ENCODE measurements at places on chromosomes 13 and 19. TPM values are rescaled to one million over a fixed set of nuclear protein-coding genes. Genes with fewer than 3 reads are reported as not detected.

DNA sequence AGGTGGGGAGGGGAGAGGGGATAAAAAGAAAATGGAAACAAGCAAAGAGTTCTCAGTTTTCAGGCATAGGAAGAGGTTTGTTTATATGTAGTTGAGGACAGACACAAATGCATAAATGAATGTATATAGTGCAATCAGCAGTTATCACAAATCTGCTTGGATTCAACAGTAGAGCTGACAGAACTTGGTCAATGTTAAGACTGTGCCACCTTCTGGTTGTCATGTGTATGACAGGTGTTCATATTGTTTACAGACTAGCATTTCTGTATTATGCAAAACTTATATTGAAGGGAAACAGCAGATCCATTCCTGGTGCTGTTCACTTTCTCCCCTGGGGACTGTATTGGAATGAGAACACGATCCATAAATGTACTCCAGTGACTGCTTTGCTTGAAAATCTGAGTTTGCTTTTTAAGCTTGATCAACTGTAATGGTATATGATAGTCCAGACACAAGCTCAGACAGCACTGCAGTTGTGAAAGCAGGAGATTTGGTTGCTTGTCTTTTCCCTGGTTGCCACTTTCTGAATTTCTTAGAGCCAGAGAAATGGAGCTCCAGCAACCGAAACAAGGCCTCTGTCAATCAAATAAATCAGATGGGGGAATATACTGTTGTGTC is 319.5 kb upstream of the OBI1 start:
- peak; percentile 76 for DNase-seq

- no peak for DNase-seq
These were observed 330.4 kb upstream of the NBEA start for GRCh38 chr13:34611671-34612070.

DNA sequence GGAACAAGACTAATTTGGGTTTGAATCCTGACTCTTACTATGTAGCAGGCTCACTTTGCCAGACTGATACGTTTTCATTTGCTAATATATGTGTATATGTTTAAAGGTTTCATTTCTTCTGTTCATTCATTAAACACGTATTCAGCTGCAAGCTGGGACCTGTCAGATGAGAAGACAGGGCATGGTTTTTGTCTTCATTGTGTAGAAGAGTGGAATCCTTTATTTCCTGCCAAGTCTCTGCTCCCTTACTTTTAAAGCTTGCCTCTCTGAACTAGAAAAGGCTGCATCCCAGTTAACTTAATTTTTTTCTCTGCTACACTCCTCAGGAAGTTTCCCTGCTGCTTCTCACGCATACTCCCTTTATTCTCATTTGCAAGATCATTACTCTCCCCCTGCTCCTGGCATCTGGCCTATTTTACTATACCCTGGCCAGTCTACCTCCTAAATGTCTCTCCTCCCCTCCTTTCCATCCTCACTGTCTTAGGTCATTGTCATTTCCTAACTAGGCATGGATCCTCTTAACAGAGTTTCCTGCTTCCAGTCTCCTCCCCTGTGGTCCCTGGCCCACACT is 141.0 kb upstream of the TMTC4 start:
- peak; percentile 32 for DNase-seq

DNA sequence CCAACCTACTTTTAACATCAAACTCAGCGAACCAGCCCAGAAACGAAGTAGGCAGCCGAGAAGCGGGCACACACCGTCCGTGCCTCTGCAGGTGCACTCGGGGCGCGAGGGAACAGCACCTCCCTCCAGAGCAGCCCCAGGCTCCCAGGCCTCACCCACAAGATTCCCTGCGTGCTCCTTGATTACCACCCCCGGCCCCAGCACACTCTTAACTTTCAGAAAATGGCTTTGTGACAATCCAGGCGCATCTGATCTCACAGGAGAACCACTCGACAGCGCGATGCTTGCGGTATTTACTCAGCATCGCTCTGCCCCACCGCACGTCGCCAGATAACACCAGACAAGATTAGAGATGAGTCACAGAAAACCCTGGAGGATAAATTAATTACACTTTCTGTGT is 134.9 kb upstream of the SPACA7 start:
- DNase-seq = no peak

- DNase-seq = no peak
These were observed 10.2 kb downstream of the DOT1L start for GRCh38 chr19:2173767-2174577.

GRCh38 chr13:106417467-106418110 is 117.9 kb downstream of the EFNB2 start:
- DNase-seq = no peak

GRCh38 chr13:40077396-40078027 is 422.1 kb downstream of the COG6 start:
- no peak for DNase-seq

- no peak for DNase-seq
These were observed 392.6 kb downstream of the KLF5 start for GRCh38 chr13:73451221-73452029.

DNA sequence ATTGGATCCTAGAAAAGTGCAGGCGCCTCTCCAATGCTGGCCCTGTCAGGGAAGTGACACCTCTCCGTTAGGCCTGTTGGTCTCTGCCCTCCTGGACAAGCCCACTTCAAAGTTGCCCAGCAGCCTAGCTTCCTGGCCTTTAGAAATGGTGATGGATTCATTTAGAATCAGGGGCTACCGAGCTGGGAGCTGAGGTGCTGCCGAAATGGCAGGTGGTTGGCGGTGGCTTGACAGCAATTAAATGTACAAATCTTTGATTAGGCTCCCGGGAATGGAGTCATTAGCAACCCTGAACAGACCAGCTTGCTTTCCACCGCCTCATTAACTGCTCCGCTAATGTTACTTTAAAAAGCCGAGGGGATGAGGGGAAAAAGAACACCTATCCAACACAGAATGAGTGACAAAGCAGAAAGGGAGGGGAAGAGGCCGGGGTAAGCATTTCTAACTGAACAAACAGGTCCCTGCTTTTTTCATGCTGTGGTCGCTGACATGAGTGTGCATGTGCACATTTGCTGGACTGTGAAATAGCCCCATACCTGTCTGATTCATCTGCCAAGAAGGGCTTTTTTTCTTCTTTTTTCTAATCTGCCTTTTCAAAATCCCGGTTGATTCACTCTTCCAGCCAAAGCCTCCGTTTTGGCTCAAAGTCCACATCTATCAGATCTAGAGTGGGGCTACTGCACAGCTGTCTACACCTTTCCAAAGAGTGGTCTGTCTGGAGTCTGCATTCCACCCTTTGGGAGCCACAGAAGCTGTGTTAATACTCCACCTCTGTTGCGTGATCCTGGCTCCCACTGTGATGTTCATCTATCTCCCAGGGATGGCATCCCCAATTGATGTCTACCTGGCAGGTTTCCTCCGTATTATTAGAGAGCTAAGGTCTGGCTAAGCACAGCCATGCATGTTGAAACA is 431.9 kb downstream of the COG6 start:
- DNase-seq = peak; percentile 46

GRCh38 chr13:61727767-61728166 is 312.1 kb upstream of the PCDH20 start:
- no peak for DNase-seq

DNA sequence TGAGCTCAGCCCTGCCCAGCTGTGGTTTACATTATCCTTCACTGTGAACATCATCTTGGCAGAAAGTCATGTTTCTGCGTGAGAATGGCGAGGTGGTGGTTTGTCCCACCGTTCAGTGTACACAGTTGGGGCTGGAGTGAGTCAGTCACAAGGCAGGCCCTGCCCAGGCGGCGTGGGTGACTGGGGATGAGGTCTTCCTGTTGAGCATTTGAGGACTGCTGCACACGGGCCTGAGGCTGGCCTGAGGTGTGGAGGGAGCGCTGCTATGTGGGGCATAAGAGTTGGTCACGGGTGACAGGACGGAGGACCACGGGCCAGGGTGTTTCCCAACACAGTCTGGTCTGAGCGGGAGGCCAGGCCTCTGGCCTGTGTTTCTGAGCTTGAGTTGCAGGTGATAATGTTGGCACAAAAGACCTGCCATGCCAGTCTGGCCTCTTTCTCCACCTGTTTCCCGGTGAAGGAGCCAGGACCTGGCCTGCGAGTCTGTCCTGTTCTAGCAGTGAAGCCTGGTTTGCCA is 13.4 kb upstream of the C19orf33 start:
- DNase-seq = no peak

DNA sequence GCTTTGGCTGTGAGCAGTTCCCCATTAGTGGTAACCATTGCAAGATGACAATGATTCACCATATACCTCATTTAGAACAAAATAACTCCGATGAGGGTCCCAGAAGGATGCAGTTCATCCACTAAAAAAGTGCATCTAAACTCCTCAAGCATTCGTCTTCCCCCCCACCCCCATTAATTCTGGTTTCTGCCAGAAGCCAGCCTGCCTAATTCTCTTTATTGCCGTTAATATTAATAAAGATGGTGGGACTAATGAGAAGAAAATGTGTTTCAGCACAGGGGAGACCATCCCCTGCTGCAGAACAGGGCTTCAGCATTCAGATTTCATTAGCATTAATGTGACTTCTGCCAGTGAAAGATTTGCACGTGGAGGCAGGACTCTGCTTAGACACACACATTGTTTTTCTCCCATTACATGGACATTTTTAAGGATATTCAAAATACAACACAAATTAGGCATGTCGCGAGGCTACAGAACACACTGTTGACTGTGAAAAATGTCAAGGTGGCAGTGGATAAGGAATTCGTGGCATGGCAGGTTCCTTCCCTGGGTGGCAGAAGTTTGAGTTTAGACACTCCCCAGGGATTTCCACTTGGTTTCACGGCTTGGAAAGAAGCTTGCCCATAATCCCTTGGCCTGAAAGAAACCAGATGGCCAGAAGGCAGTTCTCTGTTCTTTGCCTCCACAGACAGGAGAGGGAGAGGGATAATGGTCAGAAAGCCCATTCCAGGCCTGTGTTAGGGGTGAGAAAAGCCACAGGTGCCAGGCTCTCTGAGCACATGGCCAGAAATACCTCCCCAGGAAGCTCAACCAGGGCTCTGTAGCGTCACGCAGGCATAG is 236.5 kb downstream of the FOXO1 start:
- no peak for DNase-seq

DNA sequence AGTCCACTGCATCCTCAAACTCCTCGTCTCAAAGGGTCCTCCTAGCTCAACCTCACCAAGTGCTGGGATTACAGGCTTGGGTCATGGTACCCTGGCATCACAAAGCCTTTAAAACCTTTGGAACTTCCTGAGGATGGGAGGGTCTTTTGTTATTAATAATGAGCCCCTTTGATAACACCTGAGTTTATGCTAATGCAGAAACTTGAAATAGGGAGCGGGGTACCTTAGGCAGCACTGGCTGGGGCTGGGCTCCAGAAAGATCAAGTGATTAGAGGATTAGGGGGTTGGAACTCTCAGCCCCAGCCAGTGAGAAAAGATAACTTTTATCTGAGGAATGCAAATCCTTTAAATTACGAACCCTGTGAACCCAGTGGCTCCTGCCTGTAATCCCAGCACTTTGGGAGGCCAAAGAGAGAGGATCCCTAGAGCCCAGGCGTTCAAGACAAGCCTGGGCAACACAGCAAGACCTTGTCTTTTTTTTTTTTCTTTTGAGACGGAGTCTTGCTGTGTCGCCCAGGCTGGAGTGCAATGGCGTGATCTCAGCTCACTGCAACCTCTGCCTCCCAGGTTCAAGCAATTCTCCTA is 9.3 kb upstream of the PSPC1 start:
- peak; percentile 67 for DNase-seq

DNA sequence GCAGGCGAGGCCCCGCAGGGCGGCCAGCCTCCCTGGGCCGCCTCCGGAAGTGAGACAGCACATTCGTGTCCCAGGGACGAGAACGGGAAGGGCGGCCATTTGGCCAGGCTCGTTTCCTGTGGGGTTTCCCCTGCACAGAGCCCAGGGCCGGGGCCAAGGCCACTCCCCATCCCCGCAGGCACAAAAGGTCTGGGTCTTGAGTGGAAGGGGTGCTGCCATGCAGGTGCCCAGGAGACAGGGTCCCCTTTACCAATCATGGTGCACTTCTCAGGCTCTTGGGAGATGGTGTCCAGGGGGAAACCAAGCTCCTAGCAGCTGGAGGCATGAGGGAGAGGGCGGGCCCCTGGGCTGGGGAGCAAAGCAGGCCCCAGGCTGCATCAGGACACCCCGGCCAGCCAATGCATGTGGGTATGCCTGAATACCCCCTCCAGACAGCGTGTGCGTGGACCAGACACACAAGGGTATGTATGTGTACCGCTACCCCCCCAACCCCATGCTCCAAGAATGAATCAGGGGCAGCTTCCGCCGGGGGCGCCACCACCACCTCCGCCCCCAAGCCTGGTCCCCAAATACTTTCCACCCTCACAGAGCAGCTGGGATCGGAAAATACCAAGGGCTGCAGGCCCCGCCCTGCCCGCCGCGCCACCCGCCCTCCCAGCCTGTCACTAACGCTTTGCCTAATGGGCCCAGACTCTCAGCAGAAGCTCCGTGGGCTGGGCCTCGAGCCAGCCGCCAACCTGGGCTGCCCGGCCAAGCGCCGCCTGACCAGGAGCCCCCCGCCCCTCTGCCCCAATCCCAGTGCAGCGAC is 37.6 kb upstream of the NANOS3 start:
- DNase-seq = peak; percentile 78

DNA sequence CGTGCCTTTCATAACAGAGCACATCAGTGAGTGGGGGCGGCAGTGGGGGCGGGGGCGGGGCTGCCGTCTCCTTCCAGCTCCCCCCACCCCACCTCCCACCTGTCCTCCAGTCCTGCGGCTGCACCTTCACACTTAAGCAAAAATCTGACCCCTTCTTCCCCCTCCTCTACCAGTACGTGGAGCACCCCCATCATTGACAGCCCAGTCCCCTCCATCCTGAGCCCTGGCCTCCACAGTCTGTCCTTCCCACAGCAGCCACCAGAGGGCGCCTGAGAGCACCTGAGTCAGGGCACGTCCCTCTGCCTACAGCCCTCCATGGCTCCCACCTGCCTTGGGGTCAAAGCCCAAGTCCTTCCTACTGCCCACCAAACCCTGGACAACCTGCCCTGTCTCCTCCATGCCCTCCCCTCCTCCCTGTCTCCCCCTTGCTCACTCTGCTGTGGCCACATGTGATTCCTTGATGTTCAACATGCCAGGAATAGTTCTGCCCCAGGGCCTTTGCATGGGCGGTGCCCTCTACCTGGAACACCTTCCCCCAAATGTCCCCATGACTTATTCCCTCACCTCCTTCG is 4.0 kb downstream of the EBI3 start:
- peak; percentile 84 for DNase-seq

CBY2 gene
- polyA plus RNA-seq = 0.19 TPM

FCHO1 gene
- 14.9 TPM for polyA plus RNA-seq

SLC7A1 gene
- 23.0 TPM for polyA plus RNA-seq

NXNL1 gene
- not detected for polyA plus RNA-seq

RBM42 gene
- 82.9 TPM for polyA plus RNA-seq

CGB3 gene
- polyA plus RNA-seq = not detected

DACH1 gene
- polyA plus RNA-seq = 0.57 TPM

CACNA1A gene
- 6.8 TPM for polyA plus RNA-seq

Measured in GM23338 (cell line).